ENCODE measurements at places on chromosomes 2 and 18.

DNA sequence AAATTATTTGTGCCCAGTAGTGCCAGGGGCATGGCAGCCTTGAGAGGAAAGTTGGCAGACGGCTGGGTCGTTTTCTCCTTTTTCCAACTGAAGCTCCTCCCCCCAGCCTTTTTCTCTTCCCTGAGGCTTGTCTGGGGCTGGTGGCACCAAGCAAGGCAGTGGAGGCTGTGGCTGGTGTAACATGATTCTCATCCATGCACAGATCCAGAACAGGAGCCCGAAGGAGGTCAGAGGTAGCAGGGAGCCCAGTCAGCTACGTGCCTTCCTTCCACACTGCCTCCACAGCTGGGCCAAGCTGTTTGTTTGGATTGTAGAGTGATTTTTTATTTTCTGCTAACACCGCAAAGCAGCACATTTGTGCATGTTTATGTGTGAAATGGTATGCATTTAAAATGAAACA lies 170.3 kb upstream of the MGAT5 start:
- no peak for DNase-seq

- DNase-seq = no peak
Measured at GRCh38 chr2:236241181-236242056, 22.8 kb downstream of the ASB18 start.

DNA sequence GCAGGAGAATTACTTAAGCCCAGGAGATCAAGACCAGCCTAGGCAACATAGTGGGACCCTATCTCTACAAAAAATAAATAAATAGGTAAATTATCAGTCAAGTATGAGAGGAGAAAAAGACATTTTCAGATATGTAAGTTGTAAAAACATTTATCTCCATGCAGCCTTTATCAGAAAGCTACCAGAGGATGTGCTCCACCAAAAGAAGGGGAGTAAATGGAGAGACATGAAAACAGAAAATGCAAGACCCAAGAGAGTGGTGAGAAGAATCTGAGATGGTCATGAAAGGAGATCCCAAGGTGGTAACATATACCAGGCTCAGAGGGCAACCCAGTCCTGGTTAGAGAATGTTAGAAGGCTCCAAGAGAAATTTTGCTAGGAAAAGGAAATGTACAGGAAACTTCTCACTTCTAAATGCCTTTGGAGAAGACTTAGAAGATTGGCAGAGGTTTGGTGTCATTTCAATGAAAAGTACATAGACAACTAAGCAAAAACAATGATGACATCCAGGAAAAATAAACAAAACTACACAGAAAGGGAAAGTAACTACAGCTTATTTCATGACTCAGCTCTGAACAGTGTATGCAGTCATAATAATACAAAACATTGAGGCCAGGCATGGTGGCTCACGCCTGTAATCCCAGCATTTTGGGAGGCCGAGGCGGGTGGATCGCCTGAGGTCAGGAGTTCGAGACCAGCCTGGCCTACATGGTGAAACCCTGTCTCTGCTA lies 19.5 kb downstream of the CIB4 start:
- no peak for DNase-seq

- DNase-seq = no peak
Measured at GRCh38 chr18:21167641-21168377, 56.2 kb upstream of the ROCK1 start.

DNA sequence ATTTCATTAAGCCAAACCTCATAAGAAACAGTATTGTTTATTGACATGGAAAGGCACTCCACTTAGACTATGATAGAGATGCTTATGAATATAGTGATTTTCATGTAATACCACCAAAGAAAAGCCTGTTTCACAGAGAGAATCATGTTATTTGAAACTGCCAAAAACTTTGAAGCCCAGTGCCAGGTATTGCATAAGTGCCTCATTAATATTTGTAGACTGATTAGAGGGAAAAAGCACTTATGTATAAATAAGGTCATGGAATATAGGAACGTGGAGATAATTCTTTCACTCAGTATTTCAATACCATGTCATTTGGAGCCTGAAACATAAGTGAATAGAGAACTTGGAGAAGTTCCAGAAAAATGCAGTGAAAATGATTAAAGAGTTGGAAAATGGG lies 162.6 kb upstream of the CRIM1 start:
- no peak for DNase-seq

DNA sequence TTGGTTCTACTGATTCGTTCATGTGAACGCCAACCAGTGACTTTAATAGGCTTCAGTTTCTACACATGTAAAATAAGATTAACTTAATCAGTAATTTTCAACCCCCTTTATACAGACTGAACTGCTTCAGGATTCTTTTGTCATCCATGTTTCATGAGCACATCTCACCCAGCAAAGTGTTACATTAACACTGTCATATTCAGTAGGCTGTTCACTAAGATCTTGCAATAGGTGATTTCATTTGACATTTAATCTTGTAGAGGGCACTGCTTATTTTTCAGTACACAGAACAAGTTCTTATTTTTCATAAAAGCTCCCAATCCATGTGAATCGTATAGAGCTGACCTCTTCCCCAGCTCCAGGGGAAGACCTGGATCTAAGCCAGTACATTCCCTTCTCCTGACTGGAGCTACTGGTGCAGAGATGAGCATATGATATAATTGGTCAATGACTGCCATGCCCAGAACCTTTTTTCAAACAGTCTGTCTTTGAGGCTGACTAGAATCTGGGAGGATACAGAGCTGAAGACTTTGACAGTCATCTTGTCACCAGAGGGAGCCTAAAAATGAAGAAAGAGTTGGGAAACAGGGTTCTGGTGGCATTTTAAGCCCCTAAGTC lies 72.2 kb upstream of the CHRNA1 start:
- no peak for DNase-seq

GRCh38 chr2:116319935-116320334 lies 1494.6 kb upstream of the DDX18 start:
- no peak for DNase-seq

GRCh38 chr2:182077448-182078142 lies 91.9 kb downstream of the PPP1R1C start:
- peak; percentile 23 for DNase-seq

GRCh38 chr2:66526180-66526579 lies 91.3 kb downstream of the MEIS1 start:
- DNase-seq = no peak

DNA sequence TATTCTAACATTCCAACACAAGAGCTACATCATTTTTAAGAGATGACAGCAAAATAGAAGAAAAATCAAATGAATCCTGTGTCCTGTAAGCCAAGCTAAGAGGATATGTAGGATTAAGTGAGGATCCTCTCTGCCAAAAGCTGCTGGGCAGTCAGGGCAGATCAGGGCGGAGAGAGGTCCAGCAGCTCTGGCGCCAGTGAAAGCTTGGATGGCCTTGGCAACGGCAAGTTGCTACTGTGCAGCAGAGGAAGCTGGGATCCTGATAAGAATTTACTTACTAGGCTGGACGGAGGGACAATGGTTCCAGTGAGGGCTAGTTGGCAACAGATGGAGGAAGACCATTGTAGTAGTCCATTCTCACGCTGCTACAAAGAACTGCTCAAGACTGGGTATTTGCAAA lies 391.5 kb downstream of the XIRP2 start:
- no peak for DNase-seq

DNA sequence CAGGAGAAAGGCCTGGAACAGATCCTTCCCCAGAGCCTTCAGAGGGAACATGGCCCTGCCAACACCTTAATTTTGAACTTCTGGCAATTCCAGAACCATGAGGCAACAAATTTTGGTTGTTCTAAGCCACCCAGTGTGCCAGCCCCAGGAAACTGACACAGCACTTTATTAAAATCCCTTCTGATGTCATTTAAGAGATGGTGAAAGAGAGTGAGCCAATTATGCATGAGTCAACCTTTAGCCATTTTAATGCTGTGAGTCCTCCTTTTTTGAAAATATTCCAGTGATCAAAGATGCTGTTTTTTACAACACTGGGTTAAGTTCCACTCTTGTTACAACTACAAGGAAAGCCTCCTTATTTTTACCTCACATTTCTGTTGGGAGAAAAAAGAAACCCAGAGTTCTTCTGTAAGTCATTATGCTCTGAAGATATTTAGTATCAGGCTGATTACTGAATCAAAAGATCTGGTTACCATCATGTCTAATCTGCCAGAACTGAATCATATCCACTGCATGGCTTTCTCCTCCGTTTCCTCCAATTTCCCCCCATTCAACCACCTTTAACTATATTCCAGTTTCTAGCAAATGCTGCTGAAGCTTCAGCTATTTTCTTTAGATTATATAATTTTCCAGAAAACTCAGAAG lies 235.4 kb downstream of the TXNL1 start:
- DNase-seq = no peak

- peak; percentile 36 for DNase-seq
Measured at GRCh38 chr18:59834267-59834666, 65.5 kb upstream of the PMAIP1 start.

- no peak for DNase-seq
Measured at GRCh38 chr18:51907687-51908597, 432.1 kb upstream of the DCC start.

GRCh38 chr2:85444629-85445172 lies 26.2 kb downstream of the SH2D6 start:
- DNase-seq = no peak

DNA sequence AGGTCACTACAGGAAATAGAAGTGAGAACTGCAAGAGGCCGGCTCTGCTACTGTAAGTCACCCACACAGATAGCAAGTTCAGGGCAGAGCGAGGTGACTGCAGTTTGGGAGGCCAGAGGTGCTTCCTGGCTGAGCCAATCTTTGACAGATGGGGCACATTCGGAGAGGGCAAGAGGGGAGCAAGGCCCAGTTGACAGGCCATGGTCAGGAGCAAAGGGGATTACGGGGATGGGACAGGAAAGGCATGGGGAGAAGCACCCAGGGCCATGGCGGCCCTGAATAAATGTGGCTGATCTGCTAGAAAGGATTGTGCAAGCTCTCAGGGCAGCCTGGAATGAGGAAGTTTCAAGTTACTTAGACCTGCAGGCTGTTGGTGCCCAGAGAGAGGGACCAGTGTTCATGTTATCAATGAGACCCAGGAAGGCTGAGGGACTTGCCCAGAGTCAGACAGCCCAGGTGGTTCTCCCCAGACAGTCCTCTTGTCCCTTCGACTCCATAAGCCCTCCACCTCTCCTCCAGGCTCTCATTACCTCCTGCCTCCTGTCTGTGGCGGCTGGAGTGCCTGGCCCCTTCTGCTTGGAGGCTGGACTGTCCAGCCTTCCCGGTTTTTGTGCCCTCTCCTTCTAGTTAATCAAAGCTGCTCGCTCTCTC lies 123.3 kb downstream of the CTIF start:
- DNase-seq = no peak

DNA sequence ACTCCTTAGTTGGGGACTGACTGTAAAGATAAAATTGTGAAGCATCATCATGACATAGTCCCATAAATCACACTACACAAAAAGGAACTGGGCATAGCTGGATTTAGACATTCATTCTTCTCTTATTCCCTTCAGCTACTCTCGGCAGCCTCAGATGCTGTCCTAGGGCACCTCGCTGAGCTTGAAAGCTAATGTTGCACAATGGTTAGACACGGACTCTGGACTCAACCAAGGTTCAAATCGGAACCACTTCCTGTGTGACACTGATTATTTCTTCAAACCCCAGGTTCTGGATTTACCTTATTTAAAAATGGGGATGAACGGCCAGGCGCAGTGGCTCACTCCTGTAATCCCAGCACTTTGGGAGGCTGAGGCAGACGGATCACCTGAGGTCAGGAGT lies 89.8 kb downstream of the CCBE1 start:
- DNase-seq = no peak

DNA sequence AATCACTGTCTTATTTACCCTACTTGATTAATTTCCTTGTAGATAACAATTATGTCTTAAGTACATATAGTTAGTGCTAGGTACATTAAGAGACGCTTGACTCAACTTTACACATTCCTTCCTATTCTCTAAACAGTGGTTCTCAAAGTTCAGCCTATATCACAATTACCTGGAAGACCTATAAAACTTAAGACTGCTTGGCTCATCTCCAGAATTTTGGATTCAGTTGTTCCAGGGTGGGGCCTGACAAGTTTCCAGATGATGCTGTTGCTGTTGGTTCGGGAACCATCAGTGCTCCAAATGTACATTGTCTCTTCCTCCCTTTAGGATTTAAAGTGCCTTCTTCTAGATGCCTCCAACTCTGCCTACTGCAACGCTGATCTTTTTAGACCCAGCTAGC lies 4.0 kb downstream of the PPP3R1 start:
- DNase-seq = no peak

GRCh38 chr18:50075772-50076171 lies 119.2 kb downstream of the MYO5B start:
- DNase-seq = no peak

DNA sequence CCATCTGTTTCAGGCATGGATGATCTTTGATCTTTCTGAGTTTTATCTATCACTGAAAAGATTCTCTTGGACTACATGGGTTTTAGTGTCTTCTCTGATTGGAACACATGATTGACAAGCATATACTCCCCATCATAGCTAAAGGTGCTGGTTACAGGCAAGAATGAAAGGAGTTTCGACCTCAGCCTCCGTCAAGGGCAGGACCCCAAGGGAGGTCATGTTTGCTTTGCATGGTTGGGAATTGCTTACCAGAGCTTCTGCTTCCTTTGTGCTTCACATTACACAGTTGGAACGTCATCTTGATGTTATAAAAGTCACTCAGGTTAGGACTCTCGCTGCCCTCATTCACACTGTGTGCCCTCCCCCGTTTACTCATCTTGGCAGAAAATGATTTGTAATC lies 287.7 kb downstream of the PIK3C3 start:
- no peak for DNase-seq

DNA sequence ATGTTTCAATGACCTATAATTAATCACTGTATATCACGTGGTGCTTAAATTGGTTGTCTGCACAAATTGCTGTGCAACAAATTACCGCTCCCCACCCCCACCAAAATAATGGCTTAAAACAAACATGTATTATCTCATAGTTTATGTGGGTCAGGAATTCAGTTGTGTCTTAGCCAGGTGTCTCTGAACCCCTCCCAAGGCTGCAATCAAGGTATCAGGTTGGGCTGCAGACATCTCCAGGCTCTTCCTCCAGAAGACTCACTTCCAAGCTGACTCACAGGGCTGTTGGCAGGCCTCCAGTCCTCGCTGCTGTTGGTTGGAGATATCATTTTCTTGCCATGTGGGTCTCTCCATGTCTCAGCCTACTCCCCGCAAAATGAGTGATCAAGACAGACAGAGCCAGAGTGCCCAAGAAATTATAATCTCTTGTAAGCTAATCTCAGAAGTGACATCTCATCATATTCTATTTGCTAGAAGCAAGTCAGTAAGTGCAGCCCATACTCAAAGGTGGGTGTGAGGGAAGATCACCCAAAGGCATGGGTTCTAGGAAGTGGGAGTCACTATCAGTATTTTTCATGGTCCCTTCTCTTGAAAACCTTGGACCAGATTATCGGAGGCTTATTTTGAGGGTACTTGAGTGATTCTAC lies 38.4 kb downstream of the SPC25 start:
- DNase-seq = no peak
